Muscle of arm (tissue), 14 donors: ENCODE measurements at places on chromosomes 6 and 20.

DNA sequence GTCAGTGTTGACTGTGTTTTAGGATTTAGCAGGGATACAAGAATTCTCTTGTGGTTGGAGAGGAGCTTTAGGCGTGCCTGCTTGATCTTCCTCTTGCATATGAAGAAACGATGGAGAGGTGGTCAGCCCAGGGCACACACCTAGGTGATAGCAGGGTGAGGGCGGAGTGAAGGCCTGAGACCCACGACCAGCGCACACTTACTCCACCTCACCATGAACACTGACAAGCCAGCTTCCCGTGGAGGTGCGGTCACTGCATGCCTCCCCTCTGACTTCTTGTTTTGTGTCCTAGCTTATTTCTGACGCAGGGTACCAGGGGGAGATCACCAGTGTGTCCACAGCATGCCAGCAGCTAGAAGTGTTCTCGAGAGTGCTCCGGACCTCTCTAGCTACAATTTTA is 8.1 kb downstream of the NELFCD start:
- no peak for DNase-seq

DNA sequence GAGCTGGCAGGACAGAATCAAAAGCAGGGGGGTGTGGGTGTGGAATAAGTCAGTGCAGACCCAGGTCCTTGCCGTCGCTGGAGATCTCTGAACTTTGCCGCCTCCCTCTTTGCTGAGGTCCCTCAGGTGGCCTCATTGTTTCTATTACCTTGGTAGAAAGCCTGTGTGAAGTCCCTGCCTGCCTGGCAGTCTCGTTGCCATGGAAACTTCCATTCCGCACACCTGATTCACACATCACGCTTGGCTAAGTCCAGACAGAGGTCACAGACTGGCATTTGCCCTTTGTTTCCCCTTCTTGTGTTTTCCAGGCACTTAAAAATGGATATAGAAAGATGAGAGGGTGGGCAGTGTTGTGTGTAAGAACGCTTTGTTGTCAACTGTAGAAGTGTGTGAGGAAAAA is 260.6 kb downstream of the PRL start:
- no peak for DNase-seq

DNA sequence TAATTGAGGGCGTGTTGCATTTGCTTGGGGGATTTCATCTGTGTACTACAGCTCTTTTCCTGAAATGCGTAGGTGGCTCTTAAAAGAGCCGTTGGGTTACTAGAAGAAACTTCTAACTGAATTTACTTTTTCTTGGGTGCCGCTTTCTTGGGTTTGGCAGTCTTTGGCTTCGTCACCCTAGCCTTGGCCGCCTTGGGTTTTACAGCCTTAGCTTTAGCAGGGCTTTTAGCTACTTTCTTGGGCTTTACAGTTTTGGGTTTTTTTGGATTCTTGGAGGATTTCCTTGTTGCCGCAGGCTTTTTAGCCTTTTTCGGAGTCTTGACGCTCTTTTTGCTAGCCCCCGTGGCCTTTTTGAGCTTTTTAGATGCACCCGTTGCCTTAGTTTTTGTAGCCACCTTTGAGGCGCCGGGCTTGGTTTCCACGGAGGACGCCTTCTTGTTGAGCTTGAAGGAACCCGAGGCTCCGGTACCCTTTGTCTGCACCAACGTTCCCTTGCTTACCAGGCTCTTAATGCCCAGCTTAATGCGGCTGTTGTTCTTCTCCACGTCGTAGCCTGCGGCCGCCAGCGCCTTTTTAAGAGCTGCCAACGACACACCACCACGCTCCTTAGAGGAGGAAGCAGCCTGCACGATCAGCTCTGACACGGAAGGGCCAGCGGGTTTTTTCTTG is 54.5 kb downstream of the TRIM38 start:
- DNase-seq: no peak

DNA sequence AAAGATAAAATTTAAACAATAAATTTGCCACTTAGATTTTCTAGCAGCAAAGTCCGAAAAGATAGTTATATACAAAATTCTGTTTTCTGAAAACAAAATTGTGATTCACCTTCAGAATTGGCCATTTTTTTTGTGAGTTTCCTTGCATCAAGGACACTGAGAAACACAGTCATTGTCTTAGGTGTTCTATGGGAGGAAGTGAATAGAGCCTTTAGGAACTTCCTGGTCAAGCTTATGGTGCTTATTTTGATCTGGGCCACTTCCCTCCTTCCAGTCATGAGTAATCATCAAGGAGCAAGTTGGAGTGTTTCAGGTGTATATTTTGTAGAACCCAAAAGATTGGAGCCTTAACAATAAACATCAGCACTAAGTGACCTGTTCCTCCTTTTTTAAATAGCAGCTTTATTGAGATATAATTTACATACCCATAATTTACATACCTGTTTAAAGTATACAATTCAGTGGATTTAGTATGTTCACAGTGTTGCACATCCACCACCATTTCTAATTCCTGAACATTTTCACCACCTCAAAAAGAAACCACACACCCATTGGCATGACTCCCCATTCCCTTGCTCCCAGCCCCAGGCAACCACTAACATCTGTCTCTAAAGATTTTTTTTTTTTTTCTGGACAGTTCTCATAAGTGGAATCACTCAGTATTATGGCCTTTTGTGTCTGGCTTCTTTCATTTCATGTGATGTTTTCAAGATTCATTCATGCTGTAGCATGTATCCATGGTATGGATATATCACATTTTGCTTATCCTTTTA is 17.6 kb downstream of the TMEM74B start:
- no peak for DNase-seq

DNA sequence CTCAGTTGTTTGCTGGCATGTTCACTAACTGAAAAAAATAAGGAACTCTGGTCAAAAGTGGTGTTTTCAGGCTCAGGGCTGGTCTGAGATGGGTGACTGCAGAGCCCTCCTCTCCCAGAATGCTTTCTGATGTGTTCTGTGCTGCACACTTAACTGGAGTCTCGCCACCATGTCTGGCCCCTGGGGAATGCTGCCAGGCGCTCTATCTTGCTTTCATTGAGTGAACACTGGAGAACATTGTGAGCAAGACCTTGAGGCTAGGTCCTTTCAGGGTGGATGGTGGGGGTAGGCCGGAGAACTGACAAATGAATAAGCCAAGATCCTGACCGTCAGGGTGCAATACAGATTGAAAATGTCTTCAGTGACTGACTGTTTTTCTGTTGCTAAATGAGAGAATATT is 19.5 kb downstream of the PANK2 start:
- no peak for DNase-seq

GRCh38 chr6:63527658-63528514 is 44.4 kb upstream of the LOC128125822 start:
- DNase-seq: peak; percentile 30

DNA sequence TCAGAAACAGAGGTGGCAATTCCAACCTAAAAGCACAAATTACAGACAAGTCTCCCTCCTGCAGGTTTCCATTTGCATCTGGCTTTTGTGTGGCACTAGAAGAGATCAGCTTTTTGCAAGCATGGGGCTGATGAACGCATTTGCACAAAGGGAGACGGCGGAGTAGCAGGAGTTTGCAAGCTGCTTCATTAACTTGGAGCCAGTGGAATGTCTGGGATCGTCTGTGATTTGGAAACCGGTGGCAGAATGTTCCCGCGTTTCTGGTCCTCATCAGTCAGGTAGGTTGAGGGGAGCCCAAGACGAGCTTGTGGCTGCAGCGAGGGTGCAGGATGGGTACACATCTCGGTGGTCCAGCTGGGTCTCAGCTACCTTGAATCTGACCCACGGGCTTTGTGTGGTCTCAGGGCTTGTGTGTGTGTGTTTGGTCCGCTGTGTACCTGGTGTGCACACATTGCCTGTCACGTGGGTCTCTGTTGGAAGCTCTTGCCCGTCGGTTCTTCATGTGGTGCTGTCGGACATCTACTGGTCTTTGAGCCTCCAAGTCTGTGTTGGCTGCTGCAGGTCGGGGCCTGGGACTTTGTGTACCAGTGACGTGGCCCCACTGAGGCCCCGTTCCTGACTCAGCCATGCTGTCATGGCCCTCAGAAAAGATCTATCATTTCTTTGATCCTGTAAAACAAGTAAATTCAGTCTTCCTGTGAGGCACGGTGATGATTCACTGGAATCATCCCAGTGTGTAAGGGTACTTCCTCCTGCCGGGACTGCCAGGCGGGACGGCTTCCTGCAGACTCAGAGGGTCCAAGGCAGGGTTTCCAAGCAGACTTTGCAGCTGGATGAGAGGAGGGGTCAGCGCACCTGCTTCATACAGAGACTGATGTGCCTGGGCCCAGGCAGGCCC is 12.4 kb upstream of the MYT1 start:
- DNase-seq: no peak

DNA sequence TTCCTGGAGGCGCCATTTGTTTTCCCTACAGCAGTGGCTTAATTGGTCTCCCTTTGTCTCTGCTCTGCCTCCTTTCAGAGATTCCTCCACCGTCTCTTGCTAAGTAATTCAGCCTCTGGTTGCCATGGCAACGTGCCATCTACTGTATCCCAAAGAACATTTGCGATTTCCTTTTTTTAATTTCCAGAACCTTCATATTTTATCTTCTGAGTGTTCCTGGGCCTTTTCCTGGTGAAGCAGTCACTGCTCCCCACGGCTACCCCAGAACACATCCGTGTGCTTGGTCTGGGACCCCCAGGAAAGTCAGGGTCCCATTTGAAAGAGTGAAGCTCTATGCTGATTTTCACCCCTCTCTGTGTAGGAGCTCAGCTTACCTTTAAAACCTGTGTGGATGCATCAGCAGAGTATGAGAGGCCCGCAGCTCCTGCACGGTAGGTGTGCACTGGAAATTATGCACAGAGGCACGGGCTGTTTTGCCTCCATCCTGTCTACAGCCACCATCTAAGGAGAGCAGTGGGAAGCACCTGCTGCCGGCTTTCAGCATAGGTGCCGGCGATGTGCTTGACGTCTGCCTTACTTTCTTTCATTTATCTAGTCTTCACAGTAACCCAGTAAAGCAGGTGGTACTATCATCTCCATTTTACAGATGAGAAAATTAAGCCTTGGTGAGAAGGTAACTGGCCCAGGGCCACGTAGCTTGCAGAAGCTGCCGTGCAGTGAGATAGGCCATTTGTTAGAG is 122.8 kb downstream of the SYCP2 start:
- no peak for DNase-seq

DNA sequence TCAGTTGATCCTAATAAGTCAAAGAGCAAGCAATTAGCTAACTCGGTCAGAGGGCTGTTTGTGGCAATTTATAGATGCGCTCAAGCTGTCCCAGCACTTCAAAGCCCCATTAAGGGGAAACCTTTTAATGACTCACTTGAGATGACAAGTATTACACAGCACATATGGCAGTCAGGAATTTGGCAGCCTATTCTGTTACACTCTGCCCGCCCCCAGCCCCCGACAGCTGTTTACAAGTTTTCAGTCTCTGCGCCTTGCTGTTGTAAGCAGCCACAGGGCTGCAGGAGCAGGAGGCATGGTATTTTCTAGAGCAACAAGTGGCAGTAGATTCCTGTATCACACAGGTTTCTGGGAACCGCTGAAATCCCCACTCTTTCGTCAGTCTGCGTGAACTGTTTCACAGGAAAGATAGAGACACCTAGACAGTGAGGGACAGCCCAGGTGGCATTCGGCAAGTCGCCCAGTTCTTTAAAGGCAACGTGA is 263.0 kb downstream of the FOXC1 start:
- no peak for DNase-seq
